CD4-positive, alpha-beta T cell treated with Interleukin-21 for 1 hour (primary cell): ENCODE measurements at places on chromosomes 1 and 21.

DNA sequence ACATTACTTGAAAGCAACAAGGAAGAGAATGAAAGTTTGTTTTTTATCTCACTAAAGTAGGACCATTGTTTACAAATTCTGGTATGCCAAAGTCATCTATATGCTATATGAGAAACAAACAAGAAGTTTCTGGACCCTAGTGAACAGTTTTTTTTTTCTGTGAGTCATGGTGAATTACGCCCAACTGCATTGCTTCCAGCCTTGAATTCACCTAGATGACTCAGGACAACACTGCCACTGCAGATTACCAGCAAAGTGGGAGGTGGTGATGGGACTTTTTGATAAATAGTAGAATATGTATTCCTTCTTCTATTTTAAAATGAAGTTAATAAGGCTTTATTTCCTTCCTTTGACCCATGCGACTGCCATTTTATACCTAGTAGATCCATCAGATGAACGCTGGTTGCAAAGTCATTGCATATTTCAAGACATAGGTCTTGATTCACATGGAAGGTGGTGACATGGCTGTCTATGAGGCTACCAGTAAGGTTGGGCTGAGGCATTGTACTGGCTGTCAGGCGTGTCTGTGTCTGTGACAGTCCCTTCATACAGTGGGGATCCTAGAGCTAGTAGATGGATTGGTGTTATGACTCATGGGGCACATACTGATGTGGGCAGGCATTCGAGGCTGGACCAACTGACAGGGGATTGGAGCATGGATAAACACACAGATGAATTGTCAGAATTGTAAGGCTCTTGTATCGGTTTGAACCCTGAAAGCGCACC lies 49.1 kb upstream of the APOBEC4 start:
- no peak for DNase-seq

DNA sequence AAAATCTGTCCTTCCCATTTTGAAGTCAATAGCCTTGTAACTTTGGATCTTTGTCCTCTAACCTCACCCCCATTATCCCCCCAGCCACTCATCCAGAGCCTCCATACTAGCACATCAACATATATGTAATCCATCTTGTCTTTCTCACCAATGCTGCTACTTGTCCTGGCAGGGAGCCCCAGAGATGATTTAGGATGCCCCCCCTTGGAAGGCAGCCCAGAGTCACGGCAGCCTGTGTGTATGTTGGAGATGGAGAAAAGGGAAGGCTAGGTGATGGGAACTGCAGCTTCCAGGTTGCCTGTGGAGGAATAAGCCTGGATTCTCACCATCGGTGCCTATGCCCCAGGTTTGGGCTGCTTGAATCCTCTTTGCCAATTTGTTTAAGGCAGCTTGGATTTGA lies 51.7 kb upstream of the SCMH1 start:
- no peak for DNase-seq

GRCh38 chr1:76018045-76018444 lies 56.5 kb upstream of the ST6GALNAC3 start:
- DNase-seq, result no peak

DNA sequence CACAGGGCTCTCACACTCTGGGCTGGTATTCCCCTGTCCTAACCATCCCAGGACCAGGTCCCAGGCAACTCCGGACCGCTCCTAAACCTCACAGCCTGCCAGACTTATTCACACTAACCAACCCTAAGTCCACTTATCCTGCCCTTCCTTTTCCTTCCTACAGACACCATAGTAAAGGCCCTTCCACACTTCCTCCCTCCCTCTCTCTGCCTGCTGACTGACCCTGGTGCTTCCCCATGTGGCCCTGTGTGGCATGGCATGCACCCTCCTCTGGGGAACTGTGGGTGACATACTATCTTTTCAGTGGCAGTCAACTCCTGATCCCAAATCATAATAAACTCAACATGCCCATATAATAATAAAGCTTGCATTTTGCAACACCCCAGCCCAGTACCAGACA lies 155.1 kb upstream of the DNAH14 start:
- no peak for DNase-seq

DNA sequence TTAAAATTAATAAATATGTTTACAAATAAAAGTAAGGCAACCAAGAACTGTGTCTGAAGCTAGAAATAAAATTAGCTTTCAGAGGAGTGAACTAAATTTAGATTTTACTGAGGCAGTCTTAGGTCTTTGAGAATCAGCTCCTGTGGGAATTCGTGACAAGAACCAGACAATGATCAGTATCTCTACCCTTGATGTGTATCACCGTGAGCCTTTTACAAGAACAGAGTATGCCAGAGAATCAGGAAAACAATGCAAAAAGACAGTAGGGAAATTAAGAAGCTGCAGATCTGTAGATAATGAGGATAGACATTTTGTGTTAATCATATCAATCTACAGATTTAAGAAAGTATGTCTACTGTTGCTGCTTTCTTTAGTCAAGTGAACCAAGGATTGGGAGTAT lies 351.0 kb downstream of the COL11A1 start:
- no peak for DNase-seq

GRCh38 chr1:29309075-29309474 lies 72.8 kb downstream of the PTPRU start:
- DNase-seq, result no peak

- DNase-seq, result no peak
Measured at GRCh38 chr21:40976198-40977109, 129.5 kb upstream of the DSCAM start.

- no peak for DNase-seq
Measured at GRCh38 chr1:54614563-54614962, 8.8 kb downstream of the FAM151A start.

DNA sequence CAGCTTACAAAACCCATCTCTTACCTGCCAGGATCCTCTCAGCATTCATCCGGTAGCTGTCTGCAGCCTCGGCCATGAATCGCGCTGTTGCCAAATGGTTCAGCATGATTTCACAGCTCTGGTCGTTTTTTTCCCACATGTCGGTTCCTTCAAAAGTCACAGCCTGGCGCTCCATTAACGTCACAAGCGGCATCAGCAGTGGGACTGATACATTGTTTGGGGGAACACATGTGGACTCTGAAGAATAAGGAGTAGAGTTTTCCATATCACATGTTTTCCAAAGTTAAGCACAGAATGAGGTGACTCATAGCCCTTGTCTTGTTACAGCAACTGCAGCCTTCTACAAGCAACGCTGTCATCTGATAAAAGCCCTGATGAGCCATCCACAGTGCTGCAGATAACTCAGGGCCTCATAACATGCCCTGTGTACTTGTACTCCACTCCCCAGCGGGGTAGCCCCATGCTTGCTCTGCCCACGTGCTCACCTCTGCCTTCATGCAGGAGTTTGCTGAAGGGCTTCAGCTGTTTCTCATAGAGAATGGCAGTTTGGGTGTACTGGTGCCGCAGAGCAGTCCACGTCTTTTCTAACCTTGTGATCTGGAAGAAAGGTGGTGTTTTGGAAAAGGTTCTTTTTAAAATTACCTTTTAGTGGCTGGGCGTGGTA lies 114.2 kb downstream of the BCAR3 start:
- DNase-seq, result no peak

DNA sequence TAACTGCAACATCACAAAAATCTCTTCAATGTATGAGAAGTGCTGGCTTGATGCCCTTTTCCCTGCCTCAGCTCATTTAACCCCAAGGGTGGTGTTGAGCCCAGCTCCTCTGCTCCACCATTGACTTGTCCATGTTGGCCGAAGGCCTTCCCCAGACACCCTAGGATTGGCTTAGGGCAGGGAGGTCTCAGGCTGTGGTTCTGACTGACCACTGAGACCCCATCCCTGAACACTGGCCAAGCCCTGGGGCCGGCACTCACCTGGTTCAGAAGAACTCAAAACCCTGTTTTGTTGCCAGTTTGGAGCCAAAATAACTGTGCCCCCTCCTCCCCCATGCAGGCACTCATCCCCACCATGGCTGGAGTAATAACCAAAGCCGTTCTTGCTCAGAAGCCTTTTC lies 38.6 kb downstream of the NENF start:
- DNase-seq, result no peak

DNA sequence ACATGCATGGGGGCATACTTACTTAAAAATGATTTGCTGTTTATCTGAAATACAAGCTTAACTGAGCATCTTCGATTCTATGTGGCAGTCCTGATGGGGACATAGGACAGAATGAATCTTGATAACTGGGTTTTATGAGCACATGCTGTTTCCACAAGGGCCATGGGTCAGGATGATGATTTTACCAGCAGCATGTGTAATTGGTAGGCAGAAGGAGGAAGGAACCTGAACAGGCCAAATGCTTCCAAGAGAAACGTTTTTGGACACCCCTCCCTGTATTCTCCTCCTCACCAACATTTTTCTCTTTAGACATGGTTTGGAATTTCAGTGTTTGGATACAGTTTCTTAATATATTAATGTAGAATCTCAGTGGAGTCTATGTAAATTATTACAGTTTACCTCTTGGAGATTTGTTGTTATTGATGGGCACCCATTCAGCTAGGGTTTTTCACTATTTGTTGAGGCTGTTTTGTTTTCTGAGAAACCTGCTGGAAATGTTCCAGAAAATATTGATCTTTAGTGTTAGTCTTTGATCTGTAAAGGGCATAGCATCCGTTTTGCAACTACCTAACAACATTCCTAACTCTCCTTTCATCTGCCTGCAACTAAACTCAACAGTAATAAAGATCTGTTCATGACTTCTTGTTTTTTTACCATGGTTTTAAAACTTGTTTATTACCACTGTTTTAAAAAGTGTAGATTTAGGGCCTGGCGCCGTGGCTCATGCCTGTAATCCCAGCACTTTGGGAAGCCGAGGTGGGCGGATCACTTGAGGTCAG lies 42.0 kb downstream of the TBCE start:
- DNase-seq, result no peak

- no peak for DNase-seq
Measured at GRCh38 chr1:17498214-17498613, 41.3 kb upstream of the ARHGEF10L start.

- no peak for DNase-seq
Measured at GRCh38 chr1:6269720-6270400, 9.0 kb upstream of the GPR153 start.

- no peak for DNase-seq
Measured at GRCh38 chr1:206761159-206761768, 9.3 kb upstream of the IL19 start.

DNA sequence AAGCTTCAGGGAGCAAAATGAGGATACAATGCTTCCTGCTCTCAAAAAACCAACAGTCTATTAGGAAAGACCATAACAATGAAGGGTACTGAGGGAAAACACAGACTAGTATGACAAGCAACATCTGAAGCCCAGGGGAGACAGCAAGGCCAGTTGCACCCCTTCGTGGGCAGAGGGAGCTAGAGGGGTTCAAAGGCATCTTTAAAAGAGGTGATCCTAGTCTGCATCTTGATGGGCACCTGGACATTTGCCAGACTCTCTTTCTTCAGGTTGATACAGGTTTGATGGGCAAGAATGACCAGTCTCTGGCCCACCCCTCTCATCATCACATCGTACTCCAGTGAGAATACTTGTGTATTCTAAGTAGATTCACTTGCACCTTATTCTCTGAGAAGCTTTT lies 177.7 kb downstream of the VAV3 start:
- peak; percentile 41 for DNase-seq

DNA sequence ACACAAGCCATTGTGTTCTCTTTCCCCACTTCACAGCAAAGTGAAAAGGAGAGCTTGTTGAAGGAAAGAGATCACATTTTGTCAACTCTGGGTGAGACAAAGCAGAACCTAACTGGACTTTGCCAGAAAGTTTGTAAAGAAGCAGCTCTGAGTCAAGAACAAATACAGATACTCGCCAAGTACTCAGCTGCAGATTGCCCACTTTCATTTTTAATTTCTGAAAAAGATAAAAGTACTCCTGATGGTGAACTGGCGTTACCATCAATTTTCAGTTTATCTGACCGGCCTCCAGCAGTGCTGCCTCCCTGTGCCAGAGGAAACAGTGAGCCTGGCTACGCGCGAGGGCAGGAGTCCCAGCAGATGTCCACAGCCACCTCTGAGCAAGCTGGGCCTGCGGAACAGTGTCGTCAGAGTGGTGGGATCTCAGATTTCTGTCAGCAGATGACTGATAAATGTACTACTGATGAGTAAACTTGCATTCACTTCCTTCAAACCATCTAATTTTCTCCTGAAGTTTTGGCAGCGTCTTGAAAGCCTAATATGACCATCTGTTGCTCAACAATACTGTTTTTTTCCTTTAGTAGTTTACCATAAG lies 43.7 kb downstream of the BACH1 start:
- peak; percentile 2 for DNase-seq

DNA sequence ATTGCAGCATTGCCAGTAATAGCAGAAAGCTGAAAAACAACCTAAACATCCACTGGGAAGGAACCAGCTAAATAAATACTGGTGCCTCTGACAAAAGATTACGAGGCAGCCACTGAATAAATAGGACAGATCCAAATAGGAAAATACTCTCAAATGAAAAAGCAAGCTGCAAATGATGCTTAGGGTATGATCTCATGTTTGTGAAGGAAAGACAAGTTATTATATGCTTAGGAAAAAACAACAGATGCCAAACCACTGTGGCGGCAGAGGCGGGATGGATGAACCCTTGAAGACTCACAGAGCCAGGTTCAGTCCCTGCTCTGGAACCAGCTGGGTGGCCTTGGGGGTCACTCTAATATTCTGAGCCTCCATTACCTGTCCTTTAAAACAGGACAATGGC lies 41.6 kb downstream of the MATN1 start:
- DNase-seq, result no peak

DNA sequence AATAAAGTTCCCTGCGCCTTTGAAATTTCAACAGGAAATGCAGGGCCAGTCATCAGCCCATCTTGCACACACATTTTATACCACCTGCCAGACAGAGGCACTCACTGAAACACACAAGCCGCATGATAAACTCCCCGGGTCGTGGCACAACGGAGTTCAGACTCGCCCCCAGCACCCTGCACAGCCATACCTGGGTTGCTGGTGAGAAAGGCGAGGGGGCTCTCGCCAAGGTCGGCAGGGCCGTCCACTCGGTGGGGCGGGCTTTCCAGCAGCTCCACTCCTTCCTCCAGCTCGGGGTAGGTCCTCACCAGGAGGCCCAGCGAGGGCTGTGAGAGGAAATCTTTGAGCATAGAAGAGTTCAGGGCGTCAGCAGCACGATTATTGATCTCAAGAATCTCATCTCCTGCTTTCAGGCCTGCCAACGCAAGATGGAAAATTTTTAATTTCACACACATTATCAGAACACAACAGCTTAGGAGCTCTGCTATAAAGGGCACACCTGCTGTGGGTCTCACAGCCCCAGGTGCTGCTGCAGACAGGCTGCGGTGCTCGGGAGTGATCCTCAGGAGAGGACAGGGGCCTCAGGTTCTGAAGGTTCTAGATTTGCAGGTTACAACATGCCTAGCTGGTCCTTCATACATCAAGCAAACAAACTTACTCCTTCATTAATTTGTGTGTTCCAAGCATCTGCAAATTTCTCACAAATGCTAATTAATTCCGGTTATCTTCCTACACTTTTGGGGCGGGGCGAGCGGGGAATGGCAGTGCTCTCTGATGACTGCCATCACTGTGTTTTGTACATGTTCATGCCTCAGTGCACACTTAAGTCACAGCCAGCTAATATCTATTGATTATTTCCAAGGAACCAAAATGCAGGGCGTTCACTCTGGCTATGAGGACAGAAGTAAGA lies 144.2 kb upstream of the KRTAP19-8 start:
- peak; percentile 61 for DNase-seq

GRCh38 chr1:59709333-59709732 lies 105.4 kb upstream of the HOOK1 start:
- DNase-seq, result no peak

GRCh38 chr1:147812799-147813198 lies 52.4 kb upstream of the GJA5 start:
- no peak for DNase-seq
